T-helper 2 cell treated with Interferon-gamma antibody and Interleukin-4, amounts not matched to agents 5 μg/mL and 100 μg/mL, for 36 hours (primary cell): ENCODE measurements at places on chromosomes 2 and 18.

- no peak for DNase-seq
Measured at GRCh38 chr2:8285898-8286297, 396.0 kb upstream of the ID2 start.

DNA sequence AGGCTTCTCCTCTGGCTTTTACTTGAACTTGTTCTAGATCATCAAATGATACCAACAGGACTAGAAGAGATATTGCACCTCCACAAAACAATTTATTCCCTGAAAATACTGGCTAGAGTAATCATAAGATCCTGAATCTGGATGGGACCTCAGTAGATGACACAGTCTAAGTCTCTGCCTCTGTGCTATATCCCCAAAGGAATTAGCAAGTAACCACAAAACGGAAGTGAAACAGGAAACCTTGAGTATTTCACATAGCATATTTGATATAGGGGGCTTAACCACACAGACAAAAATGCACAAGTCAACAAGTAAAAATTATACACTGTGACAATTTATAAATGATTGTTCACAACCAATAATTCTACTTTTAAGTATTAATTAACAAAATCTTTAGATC, 456.9 kb upstream of the TNP1 start:
- DNase-seq = no peak

DNA sequence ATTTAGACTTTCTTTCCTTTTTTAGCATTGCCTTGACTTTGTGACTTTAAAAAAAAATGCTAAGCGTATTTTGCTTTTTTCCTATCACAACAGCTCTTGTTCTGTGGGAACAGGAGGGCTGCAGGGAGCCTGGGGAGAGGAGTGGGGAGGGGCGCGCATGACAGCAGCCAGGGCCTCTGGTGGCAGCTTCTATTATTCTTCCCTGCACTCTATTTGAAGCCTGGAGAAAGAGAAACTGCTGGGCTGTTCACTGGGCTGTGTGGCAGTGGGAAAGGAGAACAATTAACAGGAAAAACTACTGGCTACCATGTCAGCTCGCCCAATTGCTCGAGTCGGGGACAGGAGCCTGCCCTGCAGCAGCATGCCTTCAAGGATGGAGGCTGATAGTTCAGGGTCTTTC, 119.0 kb upstream of the ZBTB14 start:
- no peak for DNase-seq

DNA sequence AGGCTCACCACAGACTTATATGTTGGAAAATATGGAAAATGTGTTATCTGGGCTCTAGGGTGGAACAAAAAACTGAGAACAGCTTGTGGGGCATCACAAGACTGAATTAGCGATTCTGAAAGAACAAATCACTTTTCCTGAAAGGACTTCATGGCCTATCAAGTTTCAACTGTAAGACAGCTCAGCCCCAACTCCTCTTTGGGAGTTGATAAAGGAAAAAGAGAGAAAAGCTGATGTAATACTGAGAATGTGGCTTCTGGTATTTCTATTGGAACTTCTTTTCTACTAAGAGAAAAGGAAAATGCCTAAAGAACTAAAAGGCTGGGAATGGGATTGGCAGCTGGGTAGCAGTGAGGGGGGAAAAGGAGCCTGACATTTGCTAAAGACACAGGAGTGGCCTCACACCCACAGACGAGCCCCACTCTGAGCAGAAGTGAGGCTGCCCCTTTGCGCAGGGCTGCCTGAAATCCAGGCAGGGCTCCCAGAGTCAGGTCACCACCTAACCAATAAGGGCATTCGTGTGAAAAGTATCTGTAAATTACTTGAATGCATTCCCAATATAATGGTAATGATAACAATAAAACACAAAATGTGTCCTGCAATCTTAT, 75.6 kb downstream of the LRP2 start:
- no peak for DNase-seq

- no peak for DNase-seq
Measured at GRCh38 chr18:73827801-73828200, 319.8 kb downstream of the FBXO15 start.

- no peak for DNase-seq
Measured at GRCh38 chr2:130963849-130964793, 127.4 kb downstream of the ARHGEF4 start.

DNA sequence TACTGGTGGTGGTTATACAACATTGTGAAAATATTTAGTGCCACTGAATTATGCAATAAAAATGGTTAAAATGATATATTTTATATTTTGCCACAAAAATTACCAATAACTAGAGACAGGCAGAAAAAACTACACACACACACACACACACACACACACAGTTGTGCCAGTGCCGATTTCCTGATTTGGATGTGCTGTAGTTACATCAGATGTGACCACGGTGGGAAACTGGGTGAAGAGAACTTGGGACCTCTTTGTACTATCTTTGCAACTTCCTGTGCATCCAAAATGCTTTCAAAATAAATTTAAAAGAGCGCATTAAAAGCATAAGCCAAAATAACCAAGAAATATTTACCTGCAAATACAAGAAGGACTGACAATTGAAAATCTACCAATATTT, 61.6 kb upstream of the CCBE1 start:
- no peak for DNase-seq

- peak; percentile 59 for DNase-seq
Measured at GRCh38 chr2:98771721-98772524, 41.0 kb upstream of the MGAT4A start.

- no peak for DNase-seq
Measured at GRCh38 chr2:28047681-28048080, 157.2 kb downstream of the BABAM2 start.
